ENCODE measurements at places on chromosomes 1 and 21.

DNA sequence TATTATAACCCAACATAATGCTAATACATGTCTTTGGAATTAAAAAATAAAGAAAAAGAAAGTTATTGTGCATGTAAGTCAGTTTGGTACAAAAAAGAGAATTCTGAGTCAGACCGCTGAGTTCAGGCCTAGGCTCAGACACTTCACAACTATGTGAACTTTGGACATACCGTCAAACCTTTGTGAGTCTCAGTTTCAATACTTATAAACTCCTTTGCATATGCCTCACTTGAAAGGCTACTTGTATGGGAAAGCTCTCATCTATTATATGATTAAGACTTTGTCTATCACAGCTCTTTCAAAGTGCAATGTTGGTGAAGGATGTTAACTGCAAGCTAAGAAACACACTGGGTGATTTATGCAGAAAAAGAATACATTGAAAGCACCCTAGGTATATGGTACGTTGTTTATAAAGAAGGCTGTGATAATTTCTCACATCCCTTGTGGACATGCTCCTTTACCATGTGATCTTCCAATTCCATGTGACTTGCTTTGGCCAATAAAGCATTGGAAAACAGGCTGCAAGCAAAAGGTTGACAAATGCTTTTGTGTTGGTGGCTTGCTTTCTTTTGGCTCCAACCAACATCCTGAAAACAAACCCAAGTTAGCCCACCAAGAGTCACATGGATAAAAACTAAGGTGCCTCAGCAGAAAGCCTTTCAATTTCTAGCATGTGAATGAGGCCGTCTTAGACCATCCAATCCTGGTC lies 49.6 kb downstream of the INTS7 start:
- no peak for DNase-seq

DNA sequence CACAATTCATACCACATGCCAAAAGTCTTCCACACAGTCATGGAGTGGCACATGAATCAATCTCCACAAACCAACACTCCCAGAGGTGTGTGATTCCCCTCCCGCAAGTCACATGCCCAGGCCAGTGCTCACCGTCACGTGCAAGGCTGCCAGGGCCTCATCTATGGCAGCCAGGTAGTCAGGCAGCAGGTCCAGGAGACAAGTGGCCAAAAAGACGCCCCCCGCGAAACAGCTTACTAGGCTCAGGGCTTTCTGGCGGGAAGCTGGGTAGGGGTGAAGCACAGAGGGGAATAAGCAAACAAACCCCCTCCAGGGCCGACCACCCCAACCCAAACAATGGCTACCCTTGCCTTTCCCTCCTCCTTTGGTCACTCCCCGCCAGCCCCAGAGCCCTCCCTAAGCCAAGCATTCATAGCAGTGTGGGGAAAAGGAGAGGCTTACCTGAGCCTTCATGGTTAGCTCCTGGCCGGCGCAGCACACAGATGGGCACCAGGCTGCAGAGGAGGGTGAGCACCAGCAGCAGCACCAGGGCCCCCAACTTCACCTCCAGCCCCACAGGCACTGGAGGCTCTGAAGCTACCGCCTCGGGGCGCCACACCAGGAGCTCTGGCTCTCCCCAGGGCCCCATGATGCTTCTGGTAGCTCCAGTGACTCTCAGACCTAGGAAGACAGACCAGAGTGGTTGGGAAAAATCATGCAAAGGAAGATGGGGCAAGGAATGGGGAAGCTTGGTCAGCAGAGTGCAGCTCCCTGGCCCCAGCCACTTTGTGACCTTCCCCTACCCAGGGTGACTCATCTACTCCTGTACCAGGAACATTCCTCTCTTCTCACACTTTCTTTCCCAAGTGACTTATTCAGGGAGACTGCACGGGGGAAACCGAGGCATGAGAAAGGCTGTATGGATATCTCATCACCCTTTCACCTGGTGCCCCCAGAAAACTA lies 978 bp downstream of the SLC39A1 start:
- peak; percentile 72 for DNase-seq

- no peak for DNase-seq
Observed at GRCh38 chr1:150321826-150322166, 463 bp downstream of the PRPF3 start.

GRCh38 chr1:222886878-222887351 lies 72.1 kb downstream of the DISP1 start:
- no peak for DNase-seq

- no peak for DNase-seq
Observed at GRCh38 chr1:76666499-76666898, 200.8 kb upstream of the ST6GALNAC5 start.

DNA sequence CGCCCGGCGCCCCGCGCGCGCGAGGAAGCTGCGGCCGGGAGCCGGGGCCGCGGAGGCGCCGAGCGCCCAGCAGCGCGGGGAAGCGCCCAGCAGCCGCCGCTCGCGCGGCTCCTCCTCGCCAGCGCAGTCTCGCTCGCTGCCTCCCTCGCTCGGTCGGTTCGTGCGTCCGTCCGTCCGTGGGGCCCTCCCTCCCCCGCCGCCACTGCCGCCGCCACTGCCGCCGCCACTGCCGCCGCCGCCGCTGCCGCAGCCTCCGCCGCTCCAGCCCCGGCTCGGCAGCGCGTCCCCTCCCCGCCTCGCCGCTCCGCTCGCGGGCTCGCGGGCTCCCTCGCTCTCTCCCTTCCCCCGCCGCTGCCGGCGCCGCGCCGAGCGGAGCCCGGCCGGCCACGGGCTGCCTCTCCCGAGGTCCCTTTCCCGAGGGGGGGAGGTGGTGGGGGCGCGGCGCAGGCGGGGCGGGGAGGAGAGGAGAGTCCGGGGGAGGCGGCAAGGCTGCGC lies at the start of gene KCND3:
Gene KCND3 (minus strand): TSS at position 138 of the 495 bp plus-strand sequence.
- DNase-seq, result no peak

GRCh38 chr1:151994956-151995355 lies 1.3 kb upstream of the S100A10 start:
- DNase-seq, result peak; percentile 97

DNA sequence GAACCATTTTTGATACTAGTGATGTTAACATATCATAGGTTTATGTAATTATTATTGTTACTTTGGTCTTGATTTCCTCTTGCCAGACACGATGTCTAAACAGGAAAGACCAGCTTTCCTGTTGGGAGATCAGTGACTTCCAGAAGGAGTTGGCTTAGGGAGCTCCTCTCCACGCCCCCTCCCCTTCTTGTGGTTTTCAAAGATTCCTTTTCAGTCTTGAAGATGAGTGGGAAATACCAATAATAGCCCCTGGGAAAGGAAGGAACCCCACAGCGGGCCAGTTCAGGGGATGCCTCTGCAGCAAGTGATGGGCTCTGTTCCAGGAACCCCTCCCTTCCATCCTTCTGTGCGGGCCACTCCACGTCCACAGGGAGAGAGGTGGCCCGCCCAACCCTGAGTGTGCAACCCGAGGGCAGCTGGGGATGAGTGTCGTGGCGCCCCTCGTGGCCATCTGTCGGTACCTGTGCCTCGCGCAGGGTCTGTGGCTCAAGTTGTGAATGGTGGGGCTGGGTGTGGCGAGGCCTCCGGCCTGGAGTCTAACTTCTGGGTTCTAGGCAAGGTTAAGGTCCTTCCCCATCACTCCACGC lies 65.7 kb downstream of the TLR5 start:
- DNase-seq, result no peak

GRCh38 chr1:20494609-20495311 lies 8.8 kb upstream of the CAMK2N1 start:
- peak; percentile 93 for DNase-seq

DNA sequence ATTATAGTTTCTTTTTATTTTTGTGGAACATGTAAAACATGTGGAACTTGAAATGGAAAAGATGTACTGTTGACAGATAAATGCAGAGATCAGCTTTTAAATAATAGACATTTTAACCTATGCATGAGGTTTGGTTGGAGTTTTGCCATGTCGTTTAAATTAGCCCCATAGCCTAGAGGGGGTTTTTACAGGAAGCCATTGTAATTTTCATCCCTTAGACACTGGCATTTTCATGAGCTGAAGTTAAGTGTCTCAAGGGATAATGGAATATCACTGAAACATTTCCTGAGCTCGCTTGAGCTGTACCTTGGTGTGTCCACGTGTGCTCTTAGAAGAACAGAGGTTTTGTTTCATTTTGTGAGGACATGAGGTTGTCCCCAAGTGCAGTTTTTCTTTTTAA lies 54.2 kb downstream of the HMCN1 start:
- DNase-seq, result no peak

- peak; percentile 68 for DNase-seq
Observed at GRCh38 chr1:116334015-116334547, 39.0 kb upstream of the ATP1A1 start.

DNA sequence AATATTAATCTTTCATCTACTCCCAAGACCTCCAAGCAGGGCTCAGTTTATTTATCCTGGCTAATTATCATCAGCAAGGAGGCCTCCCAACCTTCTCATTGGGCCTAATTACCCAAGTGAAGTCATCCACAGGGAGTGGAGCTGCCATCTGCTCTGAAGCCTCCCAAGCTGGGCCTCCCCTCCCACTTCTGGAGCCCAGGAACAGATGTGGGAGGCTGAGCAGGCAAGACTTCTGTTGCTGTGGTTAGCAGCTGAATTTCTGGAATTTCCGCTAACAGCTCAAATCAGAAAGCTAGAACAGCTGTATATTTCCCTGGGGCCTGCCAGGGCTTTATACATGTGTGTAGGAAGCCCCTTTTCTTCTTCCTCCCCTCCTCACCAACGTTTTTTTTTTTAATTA lies 127.5 kb downstream of the UCK2 start:
- DNase-seq, result peak; percentile 88

- no peak for DNase-seq
Observed at GRCh38 chr1:34842952-34843371, 16.6 kb downstream of the SMIM12 start.

DNA sequence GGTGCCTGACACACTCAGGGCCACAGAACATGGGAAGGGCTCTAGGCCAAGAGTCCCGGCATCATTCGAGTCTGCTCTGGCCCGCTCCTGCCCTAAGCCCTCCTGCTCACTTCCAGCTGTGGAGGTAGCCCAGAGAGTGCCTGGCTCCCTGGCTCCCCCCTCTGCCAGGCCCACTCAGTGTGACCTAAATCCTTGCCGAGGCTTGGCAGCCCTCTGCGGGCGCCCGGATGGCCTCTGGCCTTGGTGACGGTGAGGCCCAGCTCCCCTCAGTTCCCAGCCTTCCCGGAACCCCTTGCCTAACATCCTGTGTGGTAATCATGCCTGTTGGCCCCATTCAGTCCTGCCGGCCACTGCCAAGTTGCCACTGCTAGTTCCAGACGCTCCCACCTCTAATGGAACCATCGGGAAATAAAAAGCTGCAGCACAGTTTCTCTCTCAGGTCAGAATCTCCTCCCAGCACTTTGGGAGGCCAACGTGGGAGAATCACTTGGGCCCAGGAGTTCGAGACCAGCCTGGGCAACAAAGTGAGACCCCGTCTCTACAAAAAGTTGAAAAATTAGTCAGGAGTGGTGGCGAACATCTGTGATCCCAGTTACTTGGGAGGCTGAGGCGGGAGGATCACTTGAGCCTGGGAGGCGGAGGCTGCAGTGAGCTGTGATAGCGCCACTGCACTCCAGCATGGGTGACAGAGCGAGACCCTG lies 1.2 kb upstream of the H6PD start:
- DNase-seq, result peak; percentile 78

GRCh38 chr21:14114251-14114650 lies 96.5 kb downstream of the LIPI start:
- no peak for DNase-seq

DNA sequence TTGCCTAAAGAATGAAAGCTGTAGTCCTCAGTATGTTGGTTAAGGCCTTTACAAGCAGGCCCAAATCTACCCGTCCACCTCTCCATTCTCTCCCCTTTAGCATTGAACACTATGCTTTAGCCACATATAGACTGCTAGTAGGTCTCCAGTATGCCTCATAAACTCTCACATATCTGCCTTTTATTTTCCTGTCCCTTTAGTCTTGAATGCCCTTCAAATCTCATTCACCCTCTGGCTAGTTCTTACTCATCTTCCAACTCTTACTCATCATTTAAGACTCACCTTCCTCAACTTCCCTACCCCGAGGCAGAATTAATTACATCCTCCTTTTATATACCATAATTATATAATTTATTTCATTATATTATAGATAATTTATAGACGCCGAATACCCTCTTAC lies 78.7 kb upstream of the TSPAN2 start:
- DNase-seq, result peak; percentile 42

- no peak for DNase-seq
Observed at GRCh38 chr1:186578325-186579016, 101.8 kb downstream of the PTGS2 start.

GRCh38 chr1:35192056-35192852 lies 691 bp downstream of the SFPQ start:
- peak; percentile 70 for DNase-seq

DNA sequence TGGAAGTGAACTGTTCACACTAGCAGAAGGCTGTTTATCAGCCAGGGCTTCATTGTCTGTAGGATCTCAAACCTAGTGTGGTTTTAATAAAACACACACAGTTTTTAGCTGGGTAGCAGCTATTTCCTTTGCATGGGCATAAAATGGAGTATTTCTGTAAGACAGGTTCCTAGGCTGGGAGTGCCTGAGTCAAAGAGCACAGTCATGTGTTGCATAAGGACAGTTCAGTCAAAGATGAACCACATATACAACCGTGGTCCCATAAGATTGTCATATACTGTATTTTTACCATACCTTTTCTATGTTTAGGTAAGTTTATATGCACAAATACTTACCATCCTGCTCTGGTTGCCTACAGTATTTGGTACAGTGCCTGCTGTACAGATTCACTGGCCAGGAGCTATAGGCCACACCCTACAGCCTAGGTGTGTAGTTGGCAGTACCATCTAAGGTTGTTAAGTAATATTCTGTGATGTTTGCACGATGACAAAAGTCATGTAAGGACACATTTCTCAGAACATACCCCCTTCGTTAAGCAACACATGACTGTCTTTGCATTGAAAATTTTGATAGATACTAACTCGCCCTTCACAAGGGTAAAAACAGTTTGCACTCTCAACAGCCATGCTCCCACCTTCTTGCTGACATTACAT lies 17.2 kb downstream of the LGALS8 start:
- DNase-seq, result no peak

DNA sequence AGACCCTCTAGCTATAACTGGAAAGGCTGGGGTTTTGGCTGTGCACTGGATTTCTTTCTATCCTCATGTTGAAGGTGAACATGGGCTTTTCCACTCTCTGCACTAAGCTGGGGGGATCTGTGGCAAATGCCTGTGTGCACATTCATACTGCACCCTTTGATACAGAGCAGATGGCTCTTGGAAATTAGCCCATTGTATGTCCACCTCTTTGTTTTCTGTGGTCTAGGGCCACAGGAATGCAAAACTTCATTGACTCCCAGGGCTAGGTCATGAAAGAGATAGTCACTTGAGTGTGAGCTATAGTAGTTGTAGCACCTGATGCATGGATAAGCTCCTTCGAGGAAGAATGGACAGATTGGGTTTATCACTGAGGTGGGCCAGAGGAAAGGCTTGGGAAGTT lies 5.7 kb upstream of the OR14A16 start:
- DNase-seq, result no peak

Data from HCEC 1CT (cell line).